ENCODE measurements at places on chromosomes 16 and 17. TPM values are rescaled to one million over a fixed set of nuclear protein-coding genes. Genes with fewer than 3 reads are reported as not detected.

The CPNE7 gene
- 75.3 TPM for total RNA-seq

The TNRC6A gene
- total RNA-seq, result 26.6 TPM

The TBX6 gene
- 0.31 TPM for total RNA-seq

The TNFSF13 gene
- 0.53 TPM for total RNA-seq

The MAPT gene
- total RNA-seq, result 1.8 TPM

The PMP22 gene
- 210 TPM for total RNA-seq

The KRT39 gene
- not detected for total RNA-seq

The TAC4 gene
- not detected for total RNA-seq

The C1QTNF8 gene
- total RNA-seq, result 0.08 TPM
